Urinary bladder (tissue), 4 donors: ENCODE measurements at places on chromosomes 13 and 19. TPM values are rescaled to one million over a fixed set of nuclear protein-coding genes. Genes with fewer than 3 reads are reported as not detected.

DNA sequence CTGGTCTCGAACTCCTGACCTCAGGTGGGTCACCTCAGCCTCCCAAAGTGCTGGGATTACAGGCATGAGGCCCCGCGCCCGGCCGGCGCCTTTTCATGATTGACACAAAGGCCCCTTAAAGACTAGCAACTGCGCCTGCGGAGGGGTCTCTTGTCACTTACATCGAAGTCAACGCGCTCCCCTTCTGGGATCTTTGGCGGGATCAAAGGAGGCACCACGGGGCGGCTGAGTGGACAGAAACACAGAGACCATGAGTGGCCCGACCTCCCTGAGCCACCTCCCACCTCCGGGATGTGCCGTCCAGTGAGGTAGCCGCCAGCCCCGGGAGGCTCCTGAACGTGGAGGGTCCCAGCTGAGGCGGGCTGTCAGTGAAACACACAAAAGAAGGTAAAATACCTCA lies 7.3 kb downstream of the TNNT1 start:
- no peak for DNase-seq

DNA sequence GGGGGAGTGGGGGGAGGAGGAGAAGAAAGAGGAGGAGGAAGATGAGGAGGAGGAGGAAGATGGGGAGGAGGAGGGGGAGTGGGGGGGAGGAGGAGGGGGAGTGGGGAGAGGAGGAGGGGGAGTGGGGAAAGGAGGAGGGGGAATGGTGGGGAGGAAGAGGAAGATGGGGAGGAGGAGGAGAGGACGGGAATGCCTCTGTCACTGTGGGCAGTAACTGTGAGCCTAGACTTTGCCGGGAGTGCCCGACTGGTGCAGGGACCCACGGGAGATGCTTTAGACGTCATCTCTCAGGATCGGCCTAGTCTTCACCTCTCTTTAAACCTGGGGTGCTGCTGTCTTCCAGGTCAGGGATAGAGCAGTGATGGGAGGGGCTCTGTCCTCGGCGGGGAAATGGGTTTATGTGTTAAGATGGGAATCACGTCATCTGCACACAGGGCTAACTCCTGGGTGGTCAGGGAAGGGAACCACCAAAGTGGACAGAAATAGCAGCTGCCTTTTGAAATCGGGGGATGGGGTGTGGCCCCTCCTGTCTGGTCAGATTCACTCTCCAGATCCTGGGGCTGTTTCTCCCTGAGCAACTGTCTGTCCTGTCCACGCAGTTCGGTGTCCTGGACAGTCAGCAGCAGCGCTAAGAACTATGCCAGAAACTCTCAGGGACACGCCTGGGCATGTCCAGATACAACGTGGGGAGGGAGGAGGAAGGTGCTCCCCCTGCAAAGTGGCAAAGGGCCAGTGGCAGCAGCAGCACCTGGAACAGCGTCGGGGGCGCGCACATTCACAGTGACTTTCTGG lies 26.9 kb downstream of the GAS6 start:
- peak; percentile 56 for DNase-seq

DNA sequence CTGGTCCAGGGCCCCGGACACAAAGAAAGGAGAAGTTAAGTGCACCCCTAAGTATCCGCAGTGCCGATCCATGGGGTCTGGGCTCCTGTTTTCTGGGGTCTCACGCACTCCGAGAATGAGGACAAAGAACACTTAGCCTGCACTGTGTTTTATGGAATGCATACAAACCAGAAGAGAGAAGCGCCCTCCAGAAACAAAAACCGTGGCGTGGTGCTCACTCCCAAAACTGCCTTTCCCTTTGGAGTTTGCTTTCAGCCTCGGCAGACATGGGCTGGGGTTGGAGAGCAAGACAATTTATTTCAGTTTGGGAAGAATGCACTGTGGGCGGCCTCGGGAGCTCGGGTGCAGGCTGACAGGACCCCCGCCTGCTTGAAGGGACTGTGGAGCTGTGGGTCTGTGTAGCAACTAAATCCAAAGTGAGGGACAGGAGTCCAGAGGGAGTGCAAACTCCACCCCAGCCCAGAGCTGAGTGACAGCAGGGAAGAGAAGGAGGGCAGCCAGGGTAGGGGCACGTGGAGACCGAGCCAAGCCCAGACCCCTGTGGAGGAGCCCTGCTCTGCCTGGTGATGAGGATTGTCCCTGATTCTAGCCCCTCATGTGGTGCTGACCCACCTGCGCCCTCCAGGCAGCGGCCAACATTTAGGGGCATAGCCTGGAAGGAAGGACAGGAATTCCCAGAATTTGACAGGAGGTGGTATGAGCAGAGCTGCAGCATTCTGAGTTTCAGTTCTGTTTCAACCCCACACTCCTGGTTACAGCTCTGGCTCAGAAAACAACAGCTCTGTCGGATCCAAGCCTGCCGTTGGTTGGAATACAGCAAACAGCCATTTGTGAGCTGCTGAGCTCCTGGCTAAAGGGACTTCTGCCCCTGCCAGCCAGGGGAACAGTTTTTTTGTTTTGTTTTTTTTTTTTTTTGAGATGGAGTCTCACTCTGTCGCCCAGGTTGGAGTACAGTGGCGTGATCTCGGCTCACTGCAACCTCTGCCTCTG lies 37.8 kb upstream of the POP4 start:
- DNase-seq = no peak

DNA sequence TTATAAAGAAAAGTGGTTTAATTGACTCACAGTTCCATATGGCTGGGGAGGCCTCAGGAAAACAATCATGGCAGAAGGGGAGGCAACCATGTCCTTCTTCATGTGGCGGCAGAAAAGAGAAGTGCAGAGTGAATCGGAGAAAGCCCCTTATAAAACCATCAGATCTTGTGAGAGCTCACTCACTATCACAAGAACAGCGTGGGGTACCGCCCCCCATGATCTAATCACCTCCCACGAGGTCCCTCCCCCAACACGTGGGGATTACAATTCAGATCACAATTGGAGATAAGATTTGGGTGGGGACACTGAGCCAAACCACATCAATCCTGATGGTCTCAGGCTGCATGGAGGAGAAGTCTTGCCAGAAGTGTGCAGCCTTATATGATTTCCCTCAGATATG lies 26.0 kb downstream of the TM9SF2 start:
- no peak for DNase-seq

DNA sequence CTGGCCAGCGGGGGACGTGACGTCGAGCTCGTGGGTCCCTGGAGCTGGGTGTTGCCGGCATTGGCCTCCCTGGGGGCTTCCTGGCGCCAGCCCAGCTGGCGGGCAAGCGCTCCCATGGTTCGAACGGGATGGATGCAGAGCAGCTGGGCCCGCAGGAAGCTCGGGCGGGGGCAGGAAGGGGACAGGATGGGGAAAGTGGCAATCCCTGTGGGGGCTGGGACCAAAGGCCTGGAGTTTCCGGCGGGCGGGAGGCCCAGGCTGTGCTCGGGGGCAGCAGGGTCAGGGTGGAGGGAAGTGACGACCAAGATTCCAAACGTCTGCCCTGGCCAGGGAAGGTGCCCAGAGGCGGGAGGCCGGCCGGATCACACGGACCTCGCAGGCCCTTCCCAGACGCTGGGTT lies 19.3 kb downstream of the PALM start:
- no peak for DNase-seq

GRCh38 chr19:7907122-7907521 lies 3.4 kb downstream of the MAP2K7 start:
- DNase-seq = no peak

- no peak for DNase-seq
These were observed 96.2 kb upstream of the RFC3 start for GRCh38 chr13:33721724-33722123.

GRCh38 chr13:52374389-52374788 lies 31.6 kb downstream of the THSD1 start:
- no peak for DNase-seq

DNA sequence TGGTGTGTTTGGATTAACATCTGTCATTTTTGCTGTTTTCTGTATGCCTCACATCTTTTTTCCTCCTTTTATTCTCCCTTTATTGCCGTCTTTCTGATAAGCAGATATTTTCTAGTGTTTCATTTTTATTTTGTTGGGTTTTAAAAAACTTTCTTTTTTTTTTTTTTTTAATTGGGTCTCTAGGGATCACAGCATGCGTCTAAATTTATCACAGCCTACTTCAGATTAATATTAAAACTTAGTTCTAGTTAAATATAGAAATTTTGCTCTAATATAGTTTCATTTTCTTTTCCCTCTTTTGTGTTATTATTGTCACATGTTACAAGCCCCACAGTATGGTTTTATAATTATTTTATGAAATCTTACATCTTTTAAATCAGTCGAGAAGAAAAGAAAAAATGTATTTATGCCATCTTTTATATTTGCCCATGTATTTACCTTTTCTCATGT lies 52.7 kb downstream of the SIPA1L3 start:
- DNase-seq = no peak

Gene ZNF699
- 5.3 TPM for polyA plus RNA-seq

Gene PEAK3
- 0.58 TPM for polyA plus RNA-seq

Gene PEG3
- polyA plus RNA-seq = 9.7 TPM

Gene RASL11A
- polyA plus RNA-seq = 44.4 TPM

Gene SUGP2
- 36.3 TPM for polyA plus RNA-seq

Gene HS6ST3
- polyA plus RNA-seq = 0.37 TPM
